ENCODE measurements at places on chromosomes 12 and 14.

GRCh38 chr14:87600240-87600639 is 392.7 kb downstream of the GALC start:
- no peak for DNase-seq

GRCh38 chr14:53710615-53711014 is 246.0 kb downstream of the BMP4 start:
- no peak for DNase-seq

DNA sequence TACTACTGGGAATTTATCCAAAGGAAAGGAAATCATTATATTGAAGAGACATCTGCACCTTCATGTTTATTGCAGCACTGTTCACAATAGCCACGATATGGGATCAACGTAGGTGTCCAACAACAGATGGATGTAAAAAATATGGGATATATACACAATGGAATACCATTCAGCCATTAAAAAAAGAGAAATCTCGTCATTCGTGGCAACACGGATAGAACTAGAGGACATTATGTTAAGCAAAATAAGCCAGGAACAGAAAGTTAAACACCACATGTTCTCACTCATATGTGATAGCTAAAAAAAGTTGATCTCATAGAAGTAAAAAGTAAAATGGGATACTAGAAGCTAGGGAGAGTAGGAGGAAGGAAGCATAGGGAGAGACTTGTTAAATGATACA is 82.9 kb upstream of the CLMN start:
- DNase-seq = no peak

DNA sequence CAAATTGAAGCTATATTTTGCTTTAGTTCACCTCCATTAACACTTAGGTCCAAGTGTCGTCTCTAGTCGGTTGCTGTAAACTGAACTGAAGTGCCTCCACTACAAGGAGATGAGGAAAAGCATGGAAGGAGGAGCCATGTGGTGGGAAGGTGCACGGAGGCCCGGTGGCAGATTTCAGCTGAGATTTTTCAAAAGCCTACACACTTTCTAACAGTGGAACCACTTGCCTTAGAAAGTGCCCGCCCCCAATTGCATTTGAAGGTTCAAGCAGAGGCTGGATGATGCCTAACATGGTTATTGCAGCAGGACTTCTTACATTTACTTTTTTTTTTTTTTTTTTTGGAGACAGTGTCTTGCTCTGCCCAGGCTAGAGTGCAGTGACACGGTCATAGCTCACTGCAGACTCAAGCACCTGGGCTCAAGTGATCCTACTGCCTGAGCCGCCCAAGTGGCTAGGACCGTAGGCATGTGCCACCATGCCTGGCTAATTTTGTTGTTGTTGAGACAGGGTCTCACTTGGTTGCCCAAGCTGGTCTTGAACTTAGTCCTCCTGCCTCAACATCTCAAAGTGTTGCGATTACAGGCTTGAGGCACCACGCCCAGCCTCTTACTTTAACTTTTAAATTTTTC is 27.6 kb downstream of the EML1 start:
- no peak for DNase-seq

- DNase-seq = no peak
These were observed 579 bp upstream of the CLMN start for GRCh38 chr14:95320078-95320895.

DNA sequence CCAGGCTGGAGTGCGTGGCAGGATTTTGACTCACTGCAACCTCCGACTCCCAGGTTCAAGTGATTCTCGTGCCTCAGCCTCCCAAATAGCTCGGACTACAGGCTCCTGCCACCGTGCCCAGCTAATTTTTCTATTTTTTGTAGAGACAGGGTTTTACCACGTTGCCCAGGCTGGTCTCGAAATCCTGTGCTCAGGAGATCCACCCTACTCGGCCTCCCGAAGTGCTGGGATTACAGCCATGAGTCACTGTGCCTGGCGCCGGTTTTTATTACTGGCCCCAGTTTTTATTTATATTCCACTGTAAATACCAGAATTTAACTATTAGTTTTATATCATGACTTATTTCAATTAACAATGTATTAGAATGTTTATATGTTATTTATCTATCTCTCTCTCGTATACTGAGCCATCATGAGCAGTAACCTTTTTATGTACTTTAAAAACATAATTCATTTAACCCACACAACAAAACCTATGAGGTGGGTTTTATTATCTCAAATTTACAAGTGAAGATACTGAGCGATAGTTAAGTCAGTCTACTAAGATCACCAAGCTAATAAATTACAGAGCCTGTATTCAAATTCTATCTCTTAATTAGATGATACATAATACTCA is 47.8 kb downstream of the HECTD1 start:
- no peak for DNase-seq

GRCh38 chr14:72495668-72496067 is 398.2 kb downstream of the DPF3 start:
- no peak for DNase-seq

DNA sequence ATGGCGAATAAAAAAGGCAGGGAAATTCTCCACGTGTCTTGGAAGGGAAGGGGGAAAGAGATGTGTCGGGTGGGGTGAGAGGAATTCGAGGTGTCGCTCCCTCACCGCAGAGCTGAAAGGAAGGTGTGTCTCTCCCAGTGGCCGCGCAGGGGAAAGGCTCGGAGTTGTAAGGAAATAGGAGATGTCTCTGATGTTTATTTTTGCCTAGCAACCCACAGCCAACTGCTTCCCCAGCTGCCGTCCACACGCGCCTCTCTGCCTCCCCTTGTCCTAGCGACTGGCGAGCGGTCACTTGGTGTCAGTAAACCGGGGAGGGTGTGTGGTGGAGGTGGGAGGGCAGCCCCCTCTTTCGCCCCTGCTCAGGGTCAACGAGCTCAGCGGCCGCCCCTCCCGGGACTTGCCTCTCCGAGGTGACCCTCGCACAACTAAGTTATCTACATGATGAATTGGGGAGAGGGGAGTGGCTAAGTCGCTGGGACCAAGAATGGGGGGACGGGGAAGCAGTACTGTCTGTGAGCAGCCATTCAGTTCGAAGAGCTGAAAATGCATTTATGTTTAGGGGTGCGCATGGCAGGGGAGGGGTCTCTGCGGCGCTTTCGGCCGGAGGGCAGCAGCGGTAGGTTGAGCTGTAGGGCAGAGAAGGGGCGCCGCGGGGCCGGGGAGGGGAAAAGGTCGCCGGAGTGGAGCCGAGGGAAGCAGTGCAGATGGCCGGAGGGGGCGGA is 585 bp upstream of the DYRK2 start:
- DNase-seq = peak; percentile 42

DNA sequence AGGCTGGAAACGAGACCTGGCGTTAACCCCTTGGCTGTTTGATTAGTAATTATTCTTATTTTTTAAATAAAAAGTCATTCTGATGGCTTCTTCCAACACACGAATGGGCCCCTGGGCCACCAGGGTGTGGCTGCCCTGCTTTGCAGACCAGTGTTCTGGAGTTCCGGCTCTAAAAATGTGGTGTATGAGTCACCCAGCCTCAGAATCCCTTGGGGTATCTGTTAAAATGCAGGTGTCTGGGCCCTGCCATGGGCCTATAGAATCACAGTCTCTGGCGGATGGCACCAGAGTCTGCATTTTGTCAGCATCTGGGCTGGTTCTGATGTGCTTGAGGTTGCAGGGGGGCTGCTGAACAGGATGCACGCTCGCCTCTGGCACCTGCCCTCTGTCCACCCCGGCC is 2.5 kb upstream of the PSMC1 start:
- no peak for DNase-seq

DNA sequence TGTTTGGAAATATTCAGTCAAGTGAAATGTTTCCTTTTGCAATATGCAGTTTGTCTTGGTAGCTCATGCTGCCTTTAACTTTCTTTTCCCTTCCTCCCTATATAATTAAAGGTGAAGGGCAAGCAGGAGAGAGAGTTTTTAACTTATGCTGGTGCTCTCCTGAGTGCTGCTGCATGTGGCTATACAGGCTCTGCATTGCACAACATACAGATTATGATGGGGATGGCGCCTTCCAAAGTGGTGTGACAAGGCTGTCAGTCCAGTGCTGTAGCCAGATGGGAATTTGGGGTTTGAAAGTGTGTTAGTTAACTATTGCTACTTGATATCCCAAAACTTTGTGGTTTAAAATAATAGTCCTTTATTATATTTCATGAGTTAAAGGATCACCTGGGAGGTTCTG is 199.0 kb downstream of the ATP23 start:
- DNase-seq = no peak

GRCh38 chr14:68279777-68280233 is 460.2 kb downstream of the RAD51B start:
- DNase-seq = no peak

- DNase-seq = no peak
These were observed 44.9 kb downstream of the CAPZA3 start for GRCh38 chr12:18782827-18783226.

- no peak for DNase-seq
These were observed 586.5 kb upstream of the TMEM132C start for GRCh38 chr12:127680516-127680915.

GRCh38 chr14:67539116-67539515 is 6.0 kb downstream of the PLEKHH1 start:
- DNase-seq = no peak

- no peak for DNase-seq
These were observed at the start of gene NEUROD4 for GRCh38 chr12:55019784-55020183. Gene NEUROD4 (plus strand): TSS chr12:55019974. CDS start chr12:55026440, 6,466 bp downstream.

GRCh38 chr12:113239811-113240331 is 18.6 kb downstream of the TPCN1 start:
- no peak for DNase-seq

GRCh38 chr14:34361504-34362011 is 100.5 kb downstream of the SPTSSA start:
- no peak for DNase-seq

DNA sequence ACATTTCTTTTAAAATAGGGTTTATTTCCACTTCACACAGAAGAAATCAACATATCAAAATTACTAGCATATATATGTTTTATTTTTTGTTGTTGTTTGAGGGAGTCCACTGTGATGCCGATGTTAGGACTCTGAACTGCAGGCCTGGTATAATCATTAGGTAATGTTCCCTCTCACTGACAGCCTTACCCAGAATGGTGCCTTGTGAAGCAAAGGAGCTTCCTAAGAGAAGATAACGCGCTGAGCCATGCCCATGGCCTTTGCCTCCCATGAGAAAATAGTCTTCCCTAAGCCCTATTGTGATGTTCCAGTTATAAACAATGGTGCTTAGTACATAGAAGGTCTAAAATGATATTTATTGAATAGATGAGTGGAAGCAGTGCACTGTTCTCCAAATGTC is 12.0 kb downstream of the GNG2 start:
- no peak for DNase-seq

GRCh38 chr12:47155457-47156166 is 75.9 kb upstream of the AMIGO2 start:
- no peak for DNase-seq

DNA sequence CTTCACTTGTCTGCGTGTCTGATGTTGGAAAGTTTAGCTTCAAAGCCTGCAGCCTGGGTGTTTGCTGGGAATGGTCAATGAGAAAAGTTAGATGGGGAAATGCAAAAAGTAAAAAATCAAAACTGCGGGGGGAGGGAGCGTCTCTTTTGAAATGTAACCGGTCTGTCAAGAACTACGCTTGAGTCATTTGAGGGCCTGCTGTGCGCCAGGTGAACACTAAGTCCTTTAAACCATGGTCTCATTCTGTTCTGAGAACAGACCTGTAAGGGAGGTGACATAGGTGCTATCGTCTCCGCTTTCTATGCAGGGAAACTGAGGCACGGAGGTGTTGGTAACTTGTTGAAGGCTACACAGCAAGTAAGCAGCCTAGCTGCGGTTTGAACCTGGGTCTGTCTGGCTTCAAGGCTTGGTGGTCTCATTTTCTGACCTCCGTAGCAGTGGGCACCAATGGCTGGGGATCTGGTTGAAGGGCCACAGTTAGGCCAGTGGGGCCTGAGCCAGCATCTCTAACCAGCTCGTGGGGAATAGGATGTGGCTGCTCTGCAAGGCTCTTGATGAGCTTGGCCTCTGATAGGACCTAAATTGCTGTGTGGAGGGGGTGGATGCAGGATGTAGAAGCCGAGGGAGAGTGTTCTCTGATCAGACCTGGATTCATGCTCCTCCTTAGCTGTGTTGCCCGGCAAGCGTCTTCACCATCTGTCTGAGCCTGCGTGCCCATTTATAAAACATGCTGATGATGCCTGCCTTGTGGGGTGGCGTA is 41.5 kb downstream of the KCTD10 start:
- DNase-seq = no peak

- no peak for DNase-seq
These were observed 3.9 kb downstream of the CCDC197 start for GRCh38 chr14:94001016-94001415.

DNA sequence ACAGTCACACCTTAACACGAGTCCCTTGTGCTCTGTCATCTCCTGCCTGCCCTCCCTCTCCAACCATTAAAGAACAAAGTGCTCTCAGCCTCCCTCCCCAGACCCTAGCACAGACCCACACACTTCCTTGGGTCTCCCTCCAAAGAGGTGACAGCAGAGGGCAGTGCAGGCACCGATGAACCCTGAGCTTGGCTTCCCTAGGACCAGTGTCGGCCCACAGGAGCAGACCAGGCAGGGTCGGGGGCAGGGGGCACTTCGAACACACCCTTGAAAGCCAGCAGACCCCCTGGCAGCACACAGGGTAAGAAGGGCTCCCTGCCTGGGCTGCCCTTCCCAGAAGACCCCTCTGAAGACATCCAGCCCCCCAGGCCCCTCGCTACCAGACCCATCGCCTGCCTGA is 7.0 kb downstream of the CDK2AP1 start:
- no peak for DNase-seq

DNA sequence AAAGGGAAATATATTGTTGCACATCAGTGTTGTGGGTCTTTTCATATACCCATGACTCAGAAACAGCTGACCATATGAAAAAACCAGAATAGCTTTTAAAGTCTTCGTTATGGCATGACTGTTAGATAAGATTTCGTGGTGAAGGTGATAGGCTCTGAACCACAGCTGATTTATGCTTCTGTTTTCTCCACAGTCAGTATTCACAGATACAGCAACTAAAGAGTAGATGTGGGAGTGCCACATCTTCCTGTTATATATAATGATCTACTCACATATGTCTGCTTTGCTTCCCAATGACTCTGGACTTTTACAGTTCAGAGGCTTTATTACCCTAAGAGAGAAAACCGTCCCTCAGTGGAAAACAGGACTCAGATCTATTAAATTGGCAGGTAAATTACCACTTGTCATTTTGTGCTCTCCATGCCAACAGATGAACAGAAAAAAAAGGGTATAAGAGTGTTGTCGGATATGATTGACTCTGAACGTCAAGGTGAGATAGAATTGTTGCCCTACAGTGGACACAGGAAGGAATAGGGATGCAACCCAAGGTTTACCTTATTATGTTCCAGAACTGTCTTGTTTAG is 1037.1 kb downstream of the GALC start:
- DNase-seq = no peak

DNA sequence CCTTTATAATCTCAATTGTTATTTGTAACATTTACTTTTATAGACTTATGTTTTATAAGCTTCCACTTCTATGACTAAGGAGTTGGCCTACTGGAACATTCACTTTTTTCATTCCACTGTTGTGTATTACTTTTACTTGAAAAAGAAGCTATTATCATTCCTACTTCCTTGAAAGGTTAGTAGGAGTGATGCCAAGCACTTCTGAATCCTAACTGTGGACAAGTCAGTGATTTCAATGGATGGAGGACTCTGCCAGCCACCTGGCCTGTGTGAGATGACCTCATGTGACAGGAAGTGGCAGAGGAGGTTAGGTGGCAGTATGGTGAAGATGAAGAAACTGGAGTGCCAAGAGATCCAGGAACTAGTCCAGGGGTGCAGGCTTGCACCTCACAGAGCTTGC is 46.0 kb downstream of the TECPR2 start:
- DNase-seq = no peak

All from GM12892 (cell line).